ENCODE measurements at places on chromosomes 11 and 22. TPM values are rescaled to one million over a fixed set of nuclear protein-coding genes. Genes with fewer than 3 reads are reported as not detected.

DNA sequence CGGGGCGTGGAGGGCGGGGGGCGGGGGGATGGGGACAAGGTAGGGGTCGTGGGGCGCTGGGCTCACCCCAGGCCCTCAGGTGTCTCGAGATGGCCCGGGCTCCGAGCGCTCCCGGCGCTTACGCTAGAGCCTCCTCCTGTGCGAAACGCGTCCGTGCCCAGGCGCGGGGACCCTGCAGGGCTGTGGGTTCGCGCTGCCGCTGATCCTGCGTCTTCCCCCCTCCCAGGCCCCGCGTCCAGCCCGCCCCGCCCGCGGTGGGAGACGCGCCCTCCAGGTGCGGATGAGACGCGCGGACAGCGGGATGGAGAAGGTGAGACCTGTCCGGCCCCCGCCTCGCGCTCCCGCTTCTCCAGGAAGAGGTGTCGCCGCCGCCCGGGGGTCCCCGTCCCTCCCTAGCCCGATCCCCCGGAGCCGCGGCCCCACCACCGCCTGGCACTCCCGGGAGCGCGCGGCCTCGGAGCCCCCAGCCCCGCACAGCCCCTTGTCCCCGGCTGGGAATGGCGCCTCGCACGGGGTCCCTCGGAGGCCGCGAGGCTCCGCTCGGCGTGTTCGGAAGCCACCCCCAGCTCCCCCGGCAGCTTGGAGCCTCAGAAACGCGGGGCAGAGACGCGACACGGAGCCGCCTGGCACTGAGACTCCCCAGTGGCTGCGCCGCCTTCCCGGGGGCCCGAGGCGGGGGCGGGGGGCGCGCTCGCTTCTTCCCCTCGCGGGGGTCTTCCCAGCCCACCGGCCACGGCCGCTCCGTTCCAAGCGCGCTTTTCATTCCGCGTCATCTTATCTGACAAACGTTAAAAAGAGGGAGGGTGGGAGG is 27.6 kb upstream of the TOLLIP start:
- DNase-seq: no peak

GRCh38 chr11:34996958-34997357 is 80.5 kb downstream of the PDHX start:
- no peak for DNase-seq

Gene SDF2L1
- 17.8 TPM for polyA plus RNA-seq

Gene BIK
- not detected for polyA plus RNA-seq

All from AG04450 (cell line).